H9 (cell line): ENCODE measurements at places on chromosomes 11 and 22. TPM values are rescaled to one million over a fixed set of nuclear protein-coding genes. Genes with fewer than 3 reads are reported as not detected.

- peak; percentile 85 for DNase-seq
Measured at GRCh38 chr22:45645526-45646414, 25.9 kb upstream of the ATXN10 start.

GRCh38 chr11:119795231-119795630, 66.2 kb upstream of the NECTIN1 start:
- no peak for DNase-seq

Gene PRG3
- total RNA-seq: not detected in 2 replicates

Gene SYCE3
- 0.85 and 0.97 TPM in 2 replicates for total RNA-seq

Gene SLC6A5
- total RNA-seq: not detected in 2 replicates

GRCh38 chr11:78310500-78310909, 107.1 kb downstream of the GAB2 start:
- DNase-seq: no peak

DNA sequence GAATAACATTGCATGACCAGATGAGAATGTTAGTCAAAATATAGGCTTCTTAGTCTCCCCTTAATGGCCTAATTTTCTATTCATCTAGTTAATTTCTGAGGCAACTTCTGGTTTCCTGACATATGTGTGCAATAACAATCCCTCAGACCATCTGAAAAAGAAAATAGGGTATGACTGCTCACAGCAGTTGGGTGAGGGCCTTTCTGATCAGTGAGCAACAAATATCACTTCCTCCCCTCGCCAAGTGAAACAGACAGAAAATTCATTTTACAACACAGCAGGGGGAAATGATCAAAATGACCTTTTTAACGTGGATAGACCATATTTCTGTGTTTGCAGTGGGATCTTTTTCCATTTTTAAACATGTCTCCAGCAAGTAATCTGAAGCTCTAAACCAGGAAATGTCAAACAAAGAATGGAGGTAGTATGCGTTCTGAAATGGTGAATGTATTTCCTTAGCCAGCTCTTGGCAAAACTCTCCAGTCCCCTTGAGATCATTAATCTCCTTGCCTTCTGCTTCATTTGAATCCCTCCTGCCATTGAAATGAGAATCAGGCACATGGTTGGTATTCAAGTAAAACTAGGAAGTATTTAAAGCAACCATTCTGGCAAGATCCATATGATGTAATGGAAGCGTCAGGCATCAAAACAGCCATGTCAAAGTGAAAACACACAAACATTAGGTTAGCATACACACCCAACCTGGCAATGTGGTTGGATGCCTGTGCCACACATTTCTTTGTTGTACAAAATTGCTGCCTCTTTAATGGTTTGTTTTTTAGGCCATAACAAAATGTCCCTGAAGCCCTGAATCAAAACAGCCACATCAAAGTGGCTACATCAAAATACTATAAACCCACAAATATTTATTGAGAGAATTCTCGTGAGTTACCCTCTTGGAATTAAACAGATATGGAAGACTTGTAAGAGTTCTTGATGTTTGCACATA, 100.1 kb downstream of the SLC1A2 start:
- no peak for DNase-seq

DNA sequence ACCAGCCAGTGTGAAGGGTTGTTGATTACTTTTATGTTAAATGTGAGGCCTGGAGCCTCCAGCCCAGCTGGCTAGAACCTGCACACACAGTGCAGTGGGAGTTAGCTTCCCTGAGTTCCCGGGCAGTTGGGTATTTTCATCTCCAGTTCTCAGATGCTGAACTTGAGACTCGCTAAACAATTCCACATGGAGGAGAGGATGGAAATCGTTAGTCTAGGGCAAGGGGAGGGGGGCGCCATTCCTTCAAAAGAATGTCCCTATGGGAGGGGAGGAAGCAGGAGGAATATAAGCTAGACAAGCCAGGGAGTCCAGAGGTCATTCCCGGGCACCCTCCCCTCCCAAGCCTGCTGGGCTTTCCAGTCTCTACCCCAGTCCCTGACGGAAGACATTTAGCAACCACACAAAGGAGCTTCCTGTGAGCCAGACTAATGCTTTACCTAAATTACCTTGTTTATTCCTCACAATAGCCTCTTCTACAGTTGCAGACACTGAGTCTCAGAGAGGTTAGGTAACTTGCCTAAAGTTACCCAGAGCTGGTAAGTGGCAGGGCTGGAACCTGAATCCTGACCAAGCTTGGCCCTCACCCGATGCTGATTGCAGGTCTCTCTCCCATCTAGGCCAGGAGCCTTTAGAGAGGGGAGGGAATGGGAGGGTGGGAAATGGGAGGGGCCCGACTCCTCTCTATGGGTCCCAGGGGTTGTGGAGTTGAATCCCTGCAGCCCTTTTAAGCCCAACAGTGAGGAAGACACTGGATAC, 1.9 kb upstream of the TSKU start:
- DNase-seq: no peak

DNA sequence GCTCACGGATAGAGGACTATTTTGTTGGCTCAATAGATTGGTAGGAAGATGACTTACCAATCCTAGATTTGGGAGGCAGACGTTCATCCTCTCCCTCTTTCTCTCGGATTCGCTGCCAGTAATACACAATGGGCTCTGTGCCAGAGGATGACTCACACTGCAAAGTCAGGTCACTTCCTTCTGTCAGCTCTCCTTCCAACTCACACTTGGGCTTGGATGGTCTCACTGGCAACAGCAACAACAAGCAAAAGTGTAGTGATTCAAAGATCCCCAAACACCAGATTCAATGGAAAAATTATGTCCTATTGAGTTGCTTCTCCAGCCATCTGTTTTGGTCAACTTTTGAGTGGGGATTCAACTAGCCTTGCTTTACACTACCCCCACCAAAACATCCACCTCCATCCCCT, 21.7 kb upstream of the HSPA8 start:
- no peak for DNase-seq

Gene TRIM44
- 34.8 and 37.7 TPM in 2 replicates for total RNA-seq

GRCh38 chr11:112864672-112865071, 96.5 kb upstream of the NCAM1 start:
- no peak for DNase-seq

Gene LMNTD2
- total RNA-seq: 4.2 and 4.7 TPM in 2 replicates

Gene GATD1
- total RNA-seq: 51.5 and 60.0 TPM in 2 replicates

- no peak for DNase-seq
Measured at GRCh38 chr11:10601837-10602236, 33.4 kb upstream of the LYVE1 start.

DNA sequence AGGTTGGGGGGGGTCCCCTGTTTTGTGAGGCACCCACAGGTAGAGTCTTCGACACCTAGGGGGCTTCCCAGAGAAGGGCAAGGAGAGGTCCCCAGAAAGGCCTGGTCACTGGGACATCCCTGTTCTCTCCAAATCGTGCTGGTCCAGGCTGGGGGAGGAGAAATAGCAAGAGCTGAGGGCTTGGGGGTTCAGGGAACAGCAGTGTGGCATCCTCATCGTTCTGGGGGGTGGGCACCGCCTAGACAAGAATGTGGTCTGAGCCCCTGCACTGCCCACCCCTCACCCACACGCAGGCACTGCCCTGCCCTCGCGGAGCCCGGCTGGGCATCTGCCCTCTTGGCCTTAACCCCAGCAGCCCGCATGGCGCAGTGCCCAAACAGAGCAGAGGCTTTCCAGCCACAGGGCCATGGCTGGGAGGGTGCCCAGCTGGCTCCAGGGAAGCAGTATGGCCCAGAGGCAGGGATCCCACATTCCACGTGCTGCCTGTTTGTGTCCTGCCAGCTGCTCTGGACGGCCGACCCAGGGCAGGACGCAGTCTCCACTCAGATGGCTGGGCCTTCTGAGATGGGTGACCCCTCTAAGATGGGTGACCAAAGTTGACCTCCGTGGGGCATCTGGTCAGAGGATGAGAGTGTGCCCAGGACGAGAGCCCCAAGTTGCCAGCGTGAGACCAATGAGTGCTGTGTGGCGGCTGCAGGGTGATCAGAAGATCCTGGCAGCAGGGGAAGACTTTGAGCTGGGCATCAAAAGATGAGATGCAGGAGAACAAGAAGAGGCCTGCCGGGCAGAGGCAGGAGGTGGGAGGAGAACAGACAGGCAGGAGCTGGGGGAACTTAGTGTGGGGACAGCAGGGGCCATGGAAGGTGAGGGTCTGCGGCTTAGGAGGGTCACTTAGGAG, 14.4 kb downstream of the SCARF2 start:
- DNase-seq: no peak

DNA sequence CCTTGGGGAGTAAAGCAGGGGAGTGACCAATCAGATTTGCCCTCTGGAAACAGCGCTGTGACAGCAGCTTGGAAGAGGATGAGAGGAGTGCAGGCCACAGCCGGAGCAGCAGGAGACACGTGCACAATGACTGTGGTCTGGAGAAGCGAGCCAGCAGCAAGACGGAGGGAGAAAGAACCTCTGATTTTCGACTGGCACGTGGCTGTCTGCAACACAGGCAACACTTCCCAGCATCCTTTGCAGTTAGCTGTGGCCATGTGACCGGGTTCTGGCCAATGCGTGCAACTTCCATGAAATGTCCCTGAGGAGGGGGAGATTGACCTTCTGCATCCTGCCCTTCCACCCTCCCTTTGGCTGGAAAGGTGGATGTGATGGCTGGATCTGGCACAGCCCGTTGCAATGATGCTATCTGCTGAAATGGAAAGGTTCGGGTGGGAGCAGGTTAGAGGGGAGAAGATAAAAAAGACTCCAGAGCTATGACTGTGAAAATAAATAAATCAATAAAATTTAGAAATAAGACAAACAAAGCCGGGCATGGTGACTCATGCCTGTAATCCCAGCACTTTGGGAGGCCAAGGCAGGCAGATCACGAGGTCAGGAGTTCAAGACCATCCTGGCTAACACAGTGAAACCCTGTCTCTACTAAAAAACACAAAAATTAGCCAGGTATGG, 15.6 kb downstream of the PLA2G6 start:
- DNase-seq: no peak

Gene ZNF214
- 4.0 and 5.0 TPM in 2 replicates for total RNA-seq

Gene RBMXL2
- total RNA-seq: not detected in 2 replicates
